ENCODE measurements at places on chromosomes 2 and 18. TPM values are rescaled to one million over a fixed set of nuclear protein-coding genes. Genes with fewer than 3 reads are reported as not detected.
A peak's percentile ranks its signal among the peaks of the same experiment; 100 is the strongest.

DNA sequence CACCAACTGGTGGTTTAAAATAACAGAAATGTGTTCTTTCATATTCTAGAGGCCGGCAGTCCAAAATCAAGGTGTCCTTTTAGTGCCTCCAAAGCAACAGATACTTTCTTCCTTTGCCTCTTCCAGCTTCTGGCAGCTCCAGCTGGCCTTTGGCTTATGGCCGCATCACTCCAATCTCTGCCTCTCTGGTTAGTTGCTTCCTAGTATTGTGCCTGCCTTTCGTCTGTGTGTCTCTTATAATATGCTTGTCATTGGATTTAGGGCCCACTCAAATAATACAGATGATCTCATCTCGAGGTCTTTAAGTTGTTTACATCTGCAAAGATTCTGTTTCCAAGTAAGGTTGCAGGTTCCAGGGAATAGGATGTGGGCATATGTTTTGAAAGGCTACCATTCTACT, 855.2 kb upstream of the ID2 start:
- no peak for DNase-seq

GRCh38 chr2:189425676-189426075, 15.6 kb upstream of the WDR75 start:
- no peak for DNase-seq

DNA sequence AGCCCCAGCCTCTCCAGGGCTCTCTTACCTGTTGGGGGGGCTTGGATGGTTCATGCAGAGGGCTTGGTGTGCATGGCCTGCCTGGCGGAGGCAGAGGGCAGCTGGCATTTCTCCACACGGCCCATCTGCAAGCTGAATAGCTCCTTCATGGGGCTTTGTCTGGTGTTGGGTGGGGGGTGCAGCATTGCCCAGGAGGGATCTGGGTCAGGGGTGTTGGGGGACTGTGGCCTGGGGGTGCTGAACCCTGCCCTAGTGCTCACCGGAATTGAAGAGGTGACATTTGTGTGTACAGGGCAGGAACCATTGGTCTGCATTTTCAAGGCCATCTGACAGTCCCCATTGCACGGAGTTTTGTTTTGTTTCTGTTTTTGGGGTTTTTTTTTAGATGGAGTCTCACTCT, 58.8 kb upstream of the HAAO start:
- DNase-seq: no peak

DNA sequence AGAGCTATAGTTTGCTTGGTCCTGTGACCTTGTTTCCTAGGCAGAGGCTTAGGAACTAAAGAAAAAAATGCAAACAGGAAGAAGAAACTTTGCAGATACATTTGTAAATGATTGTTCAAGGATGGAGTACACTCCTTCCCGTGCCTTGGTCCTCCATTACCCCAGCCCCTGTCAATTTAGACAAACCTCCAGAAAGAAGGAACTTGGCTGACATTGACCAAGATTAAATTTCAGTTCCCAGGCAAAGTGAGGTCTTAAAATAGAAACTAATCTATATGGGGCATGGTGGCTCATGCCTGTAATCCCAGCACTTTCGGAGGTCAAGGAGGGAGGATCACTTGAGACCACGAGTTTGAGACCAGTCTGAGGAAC, 179.9 kb upstream of the FN1 start:
- DNase-seq: no peak

- no peak for DNase-seq
These were observed 466.7 kb downstream of the TNS1 start for GRCh38 chr2:217535957-217536708.

DNA sequence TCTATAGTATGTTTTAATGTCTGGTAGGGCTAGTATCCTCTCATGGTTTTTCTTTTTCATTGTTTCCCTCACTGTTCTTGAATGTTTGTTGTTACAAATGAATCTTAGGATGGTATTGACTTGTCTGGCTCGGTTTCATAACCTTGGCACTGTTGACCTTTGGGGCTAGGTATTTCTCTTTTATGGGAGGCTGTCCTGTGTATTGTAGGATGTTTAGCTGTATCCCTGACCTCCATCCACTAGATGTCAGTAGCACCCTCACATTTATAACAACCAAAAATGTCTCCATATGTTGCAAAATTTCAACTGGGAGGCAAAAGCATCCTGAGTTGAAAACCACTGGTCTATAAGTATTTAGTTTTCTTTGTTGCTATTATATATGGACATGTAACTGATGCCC, 7.0 kb upstream of the AOX1 start:
- no peak for DNase-seq

DNA sequence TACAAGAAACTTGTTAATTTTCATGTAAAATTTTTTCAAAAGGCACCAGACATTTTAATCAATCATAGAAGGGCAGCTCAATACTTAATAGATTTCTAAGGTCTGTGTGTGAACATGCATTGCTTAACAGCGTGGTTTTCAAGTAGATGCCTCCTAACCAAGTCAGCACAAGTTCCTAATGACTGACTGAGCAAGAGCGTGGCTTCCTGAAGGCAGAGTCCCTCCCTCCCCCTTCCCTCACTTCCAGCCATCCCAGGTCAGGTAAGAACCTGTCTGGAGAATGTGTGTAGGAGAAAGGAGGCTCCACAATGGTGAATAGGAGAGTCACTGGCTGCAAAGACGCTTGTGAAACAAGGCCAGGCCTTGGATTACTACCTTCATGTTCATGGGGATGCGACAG, 33.5 kb upstream of the DAPL1 start:
- no peak for DNase-seq

DNA sequence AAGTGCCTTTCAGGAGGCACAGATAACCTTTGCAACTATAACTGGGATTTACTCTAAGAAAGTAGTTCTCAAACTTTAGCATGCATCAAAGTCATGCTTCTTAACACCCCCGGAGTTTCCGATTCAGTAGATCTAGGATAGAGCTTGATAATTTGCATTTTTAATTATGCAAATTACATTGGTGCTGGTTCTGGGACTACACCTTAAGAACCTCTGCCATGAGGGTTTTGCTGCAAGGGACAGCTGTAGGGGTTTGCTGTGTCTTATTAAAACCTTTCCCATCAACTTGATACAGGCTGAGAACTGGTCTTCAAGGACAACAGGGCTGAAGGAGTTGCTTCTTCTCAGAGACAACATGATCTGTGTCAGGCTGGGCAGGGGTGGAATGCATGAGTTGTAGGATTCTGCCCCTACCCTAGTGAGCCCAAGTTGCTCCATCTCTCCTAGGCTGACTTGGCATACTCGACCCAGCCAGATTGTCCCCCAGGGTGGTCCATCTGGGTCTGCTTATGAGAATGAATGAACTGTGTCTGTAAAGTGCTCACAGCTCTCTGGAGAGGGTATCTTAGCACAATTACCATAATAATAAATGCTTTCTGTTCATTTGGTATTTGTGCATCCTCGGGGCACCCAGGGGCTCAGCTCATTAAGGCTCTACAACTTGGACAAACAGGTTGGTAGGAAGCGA, 232.7 kb downstream of the CLIP4 start:
- DNase-seq: no peak

DNA sequence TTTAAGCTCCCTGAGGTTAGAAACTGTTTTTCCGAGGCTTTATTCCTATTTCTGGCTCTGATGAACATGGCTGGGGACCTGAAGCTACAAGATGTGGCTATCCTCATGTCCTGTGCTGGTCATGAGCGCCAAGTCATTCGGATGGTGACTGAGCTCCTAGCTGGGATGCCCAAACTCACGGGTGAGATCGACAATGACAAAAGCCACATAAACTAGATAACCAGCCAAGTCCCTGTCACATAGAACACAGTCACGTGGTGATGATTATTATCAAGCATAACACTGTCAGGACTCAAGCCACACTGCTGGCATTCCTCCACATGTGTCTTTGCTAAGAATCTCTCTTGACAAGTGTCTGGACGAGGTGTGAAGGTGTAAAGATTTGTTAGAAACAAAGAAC, 274.9 kb downstream of the CLIP4 start:
- DNase-seq: no peak

DNA sequence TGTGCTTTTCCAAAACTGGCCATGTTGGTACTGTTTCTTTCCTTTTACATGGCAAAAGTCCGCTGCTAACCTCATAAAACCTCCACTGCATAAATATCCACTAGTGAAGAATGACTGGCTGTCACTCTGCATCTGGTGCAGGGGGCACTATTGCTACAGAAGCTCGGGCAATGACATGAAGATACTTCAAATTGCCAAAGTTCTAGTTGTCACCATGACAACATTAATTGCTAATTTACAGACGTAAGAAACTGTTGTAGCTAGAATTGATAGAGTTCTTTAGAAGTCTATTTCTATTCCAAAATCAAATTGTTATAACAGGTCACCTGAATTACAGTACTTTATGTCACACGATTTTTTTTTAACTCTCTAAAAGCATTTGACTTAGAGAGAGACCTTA, 845 bp downstream of the CFAP210 start:
- peak; percentile 64 for DNase-seq

- DNase-seq: no peak
These were observed 45.9 kb downstream of the MARCO start for GRCh38 chr2:118987886-118988285.

GRCh38 chr2:238848691-238848975, 748 bp downstream of the TWIST2 start:
- no peak for DNase-seq

GRCh38 chr2:174608866-174609214, 11.2 kb upstream of the WIPF1 start:
- no peak for DNase-seq

- no peak for DNase-seq
These were observed 59.5 kb downstream of the MFSD6 start for GRCh38 chr2:190467575-190468083.

DNA sequence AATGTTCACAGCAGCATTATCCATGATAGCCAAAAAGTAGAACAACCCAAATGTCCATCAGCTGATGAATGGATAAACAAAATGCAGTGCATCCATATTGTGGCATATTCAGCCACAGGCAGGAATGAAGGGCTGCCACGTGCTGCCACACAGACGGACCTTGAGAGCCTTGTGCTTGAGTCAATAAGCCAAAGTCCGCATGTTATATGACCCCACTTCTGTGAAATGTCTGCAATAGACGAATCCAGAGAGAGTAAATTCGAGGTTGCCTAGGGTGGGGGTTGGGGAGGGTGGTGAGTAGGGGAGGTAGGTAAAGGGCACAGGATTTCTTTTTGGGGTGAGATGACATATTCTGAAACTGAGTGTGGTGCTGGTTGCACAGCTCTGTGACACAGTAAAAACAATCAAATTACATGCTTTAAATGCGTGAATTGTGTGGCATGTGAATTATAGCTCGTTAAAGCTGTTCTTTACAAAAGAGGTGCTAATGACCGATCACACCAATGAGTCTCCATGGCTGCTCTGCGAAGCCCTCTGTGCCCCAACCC, 38.9 kb upstream of the LDLRAD4 start:
- DNase-seq: no peak

GRCh38 chr2:207635468-207636200, 10.4 kb upstream of the METTL21A start:
- no peak for DNase-seq

DNA sequence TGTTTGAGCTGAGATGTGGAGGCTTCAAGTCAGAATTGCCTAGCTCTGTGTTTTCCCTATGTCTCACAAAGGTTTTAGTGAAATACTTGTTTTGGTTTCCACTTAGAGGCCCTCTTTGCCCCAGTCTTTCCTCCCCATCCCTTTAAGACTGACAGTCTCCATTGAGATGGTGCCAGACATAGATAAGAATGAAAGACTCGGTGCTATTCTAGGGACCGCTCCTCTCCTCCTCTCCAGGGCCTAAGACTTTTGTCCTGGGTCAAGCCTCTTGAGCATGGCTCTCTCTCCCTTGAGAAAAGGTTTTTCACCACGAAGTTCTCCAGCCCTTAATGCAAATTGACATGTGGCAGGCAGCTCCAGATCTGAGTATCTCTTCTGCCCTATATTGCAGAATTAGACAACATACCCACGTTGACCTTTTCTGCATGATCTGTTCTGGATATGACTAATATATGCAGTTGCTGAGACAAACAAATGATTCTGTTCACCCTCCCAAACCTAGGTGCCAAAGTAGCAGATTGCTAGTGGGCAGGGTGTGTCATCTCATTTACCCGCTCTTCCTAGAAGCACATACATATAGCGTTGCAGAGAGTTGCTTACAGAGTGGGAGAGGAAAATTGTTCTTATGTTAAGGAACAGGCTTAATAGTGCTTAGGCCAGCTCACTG, 47.5 kb upstream of the ACSL3 start:
- no peak for DNase-seq

DNA sequence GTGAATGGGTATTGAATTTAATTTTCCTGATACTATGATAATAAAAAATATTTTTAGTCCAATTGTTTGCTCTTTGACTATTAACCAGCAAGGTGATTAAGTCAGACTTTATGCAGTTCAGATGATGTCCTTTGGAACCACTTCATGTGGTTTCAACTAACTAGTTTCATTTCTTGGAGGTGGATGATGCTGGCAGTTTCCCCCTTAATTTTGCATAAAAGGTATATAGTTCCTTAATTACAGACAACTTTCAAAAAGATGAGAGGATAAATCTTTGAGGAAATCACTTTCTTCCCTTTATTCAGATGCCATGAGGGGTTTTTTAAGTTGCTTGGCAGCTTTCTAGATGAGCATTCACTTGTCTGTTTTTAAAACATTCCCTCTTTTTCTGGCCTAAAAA, 223.1 kb downstream of the PHLPP1 start:
- DNase-seq: no peak

DNA sequence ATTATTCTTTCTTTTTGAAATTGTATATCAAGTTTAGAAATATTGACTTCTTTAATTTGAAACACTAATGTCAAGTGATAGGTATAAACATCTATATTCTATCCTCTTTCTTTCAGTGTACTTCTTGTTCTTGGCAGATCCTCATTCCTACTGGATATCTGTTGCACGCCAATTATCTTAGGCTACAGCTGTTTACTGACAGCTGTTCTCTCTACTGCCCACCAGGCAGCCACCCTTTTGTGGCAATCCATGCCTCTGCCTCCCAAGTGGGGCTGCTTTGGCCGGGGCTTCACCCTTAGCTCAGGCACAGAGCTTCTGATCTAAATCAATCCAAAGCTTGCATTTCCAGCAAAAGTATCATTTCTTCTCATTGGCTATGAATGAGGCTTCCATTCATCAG, 50.6 kb upstream of the ITSN2 start:
- no peak for DNase-seq

DNA sequence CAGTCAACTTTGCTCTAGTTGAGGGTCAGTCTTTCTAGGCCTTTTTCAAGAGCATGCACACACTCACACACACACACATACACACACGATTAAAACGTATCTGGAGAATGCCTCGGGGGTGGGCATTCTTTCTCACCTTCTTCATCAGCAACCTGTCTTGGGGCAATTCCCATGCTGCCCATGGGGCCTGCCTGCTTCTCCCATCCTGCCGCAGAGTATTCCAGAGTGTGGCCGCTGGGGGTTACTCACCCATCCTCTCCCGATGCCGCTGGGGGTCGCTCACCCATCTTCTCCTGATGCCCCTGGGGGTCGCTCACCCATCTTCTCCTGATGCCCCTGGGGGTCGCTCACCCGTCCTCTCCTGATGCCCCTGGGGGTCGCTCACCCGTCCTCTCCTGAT, 10.8 kb upstream of the ALLC start:
- no peak for DNase-seq

GRCh38 chr2:233852056-233852455, 2.3 kb downstream of the HJURP start:
- DNase-seq: no peak

The GLB1L gene
- polyA plus RNA-seq: 14.1 TPM

The HOXD8 gene
- polyA plus RNA-seq: 8.2 TPM

The ZC3H8 gene
- 3.0 TPM for polyA plus RNA-seq
